ENCODE measurements at places on chromosomes 13 and 19.

GRCh38 chr13:112885782-112886268 is 83.2 kb upstream of the MCF2L start:
- DNase-seq: no peak

DNA sequence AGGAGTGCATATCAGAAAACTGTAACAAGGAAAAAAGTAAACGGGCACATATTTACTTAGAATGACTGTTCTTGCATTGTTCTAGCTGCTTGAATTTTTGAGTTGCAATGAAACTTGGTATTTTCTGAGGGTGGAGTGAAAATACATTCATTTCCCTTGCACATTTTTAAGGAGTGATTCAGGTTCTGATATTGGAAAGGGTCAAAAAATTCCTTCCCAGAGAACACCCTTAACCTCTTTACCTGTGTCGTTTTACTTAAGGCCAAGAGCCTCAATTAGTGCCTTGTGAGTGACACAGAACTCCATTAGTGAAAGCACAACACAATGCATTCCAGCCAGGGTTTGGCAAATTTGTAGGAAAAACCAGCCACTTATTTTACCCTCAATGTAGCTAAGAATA is 2.3 kb downstream of the ITGBL1 start:
- DNase-seq: no peak

DNA sequence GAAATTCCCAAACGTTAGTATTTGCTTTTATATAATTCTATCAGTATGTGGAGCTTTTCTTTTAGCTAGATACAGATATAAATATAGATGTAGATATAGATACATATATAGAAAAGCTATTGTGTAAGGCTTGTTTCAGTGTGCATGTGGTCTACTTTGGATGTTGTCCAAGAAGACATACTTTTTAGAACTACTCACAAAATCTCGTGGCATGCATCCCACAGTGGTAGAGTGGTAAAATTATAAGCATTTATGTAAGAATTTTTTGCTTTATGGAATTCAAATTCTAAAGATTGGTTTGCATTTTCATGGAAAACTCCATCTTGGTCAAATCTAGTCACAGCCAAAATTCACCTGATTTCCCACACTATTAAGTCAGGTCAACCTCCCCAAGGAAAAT is 880.4 kb downstream of the EFNB2 start:
- DNase-seq: no peak

DNA sequence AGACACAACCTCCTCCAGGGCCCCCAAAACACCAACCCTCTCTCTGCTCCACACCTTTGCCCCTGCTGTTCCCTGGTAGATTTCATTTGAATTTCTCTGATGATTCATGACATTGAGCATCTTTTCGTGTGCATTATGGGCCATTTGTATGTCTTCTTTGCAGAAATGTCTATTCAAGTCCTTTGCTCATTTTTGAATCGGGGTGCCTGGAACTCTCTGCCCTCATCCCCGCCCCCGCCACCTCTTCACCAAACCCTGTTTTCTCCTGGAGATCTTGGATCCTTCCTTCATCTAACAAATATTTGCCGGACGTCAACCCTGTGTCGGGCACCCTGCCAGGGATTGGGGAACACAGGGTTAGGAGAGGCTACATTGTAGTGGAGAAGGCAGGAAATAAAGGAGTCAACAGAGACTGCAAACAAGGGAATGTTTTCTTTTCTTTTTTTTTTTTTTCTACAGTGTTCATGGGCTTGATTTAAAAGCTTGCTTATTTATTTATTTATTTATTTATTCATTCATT is 25.5 kb upstream of the SLC1A5 start:
- no peak for DNase-seq

DNA sequence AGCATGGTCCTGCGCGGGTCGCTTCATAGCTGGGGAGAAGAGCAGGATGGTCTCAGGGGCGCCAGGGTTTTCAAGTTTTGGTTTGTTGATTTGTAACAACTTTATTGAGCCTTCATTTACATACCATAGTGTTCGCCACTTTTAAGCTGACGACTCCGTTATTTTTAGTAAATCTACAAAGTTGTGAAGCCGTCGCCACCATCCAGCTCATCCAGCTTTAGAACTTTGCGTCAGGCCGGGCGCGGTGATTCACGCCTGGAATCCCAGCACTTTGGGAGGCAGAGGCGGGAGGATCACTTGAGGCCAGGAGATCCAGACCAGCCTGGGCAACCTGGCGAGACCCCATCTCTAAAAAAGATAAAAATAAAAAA is 404 bp downstream of the C19orf44 start:
- DNase-seq: no peak

GRCh38 chr13:61144834-61145593 is 270.6 kb downstream of the PCDH20 start:
- no peak for DNase-seq

All from vagina (tissue), 2 donors.